ENCODE measurements at places on chromosomes 12 and 14.

- H3K27ac ChIP-seq, result peak overlapping the region; percentile 54
- H3K27me3 ChIP-seq, result no peaks in the 10 kb centered on the region
- H3K4me3 ChIP-seq, result peak overlapping the region; percentile 71
Observed at GRCh38 chr12:1204581-1205121, 213.6 kb downstream of the ERC1 start.

GRCh38 chr14:95979339-95980042 lies 59.7 kb upstream of the C14orf132 start:
- no peak overlapping the region for H3K27ac ChIP-seq

- no peaks in the 10 kb centered on the region for H3K36me3 ChIP-seq
- H3K4me3 ChIP-seq, result no peak overlapping the region
- H3K27ac ChIP-seq, result no peak overlapping the region
- no peak for DNase-seq
- no peaks in the 10 kb centered on the region for H3K4me1 ChIP-seq
- H3K27me3 ChIP-seq, result no peaks in the 10 kb centered on the region
Observed at GRCh38 chr14:77843195-77843594, 43.3 kb downstream of the ADCK1 start.

GRCh38 chr14:87449016-87449415 lies 544.0 kb downstream of the GALC start:
- no peaks in the 10 kb centered on the region for H3K36me3 ChIP-seq
- no peak for DNase-seq
- H3K27ac ChIP-seq, result no peak overlapping the region
- no peak overlapping the region for H3K4me3 ChIP-seq
- H3K4me1 ChIP-seq, result no peaks in the 10 kb centered on the region

DNA sequence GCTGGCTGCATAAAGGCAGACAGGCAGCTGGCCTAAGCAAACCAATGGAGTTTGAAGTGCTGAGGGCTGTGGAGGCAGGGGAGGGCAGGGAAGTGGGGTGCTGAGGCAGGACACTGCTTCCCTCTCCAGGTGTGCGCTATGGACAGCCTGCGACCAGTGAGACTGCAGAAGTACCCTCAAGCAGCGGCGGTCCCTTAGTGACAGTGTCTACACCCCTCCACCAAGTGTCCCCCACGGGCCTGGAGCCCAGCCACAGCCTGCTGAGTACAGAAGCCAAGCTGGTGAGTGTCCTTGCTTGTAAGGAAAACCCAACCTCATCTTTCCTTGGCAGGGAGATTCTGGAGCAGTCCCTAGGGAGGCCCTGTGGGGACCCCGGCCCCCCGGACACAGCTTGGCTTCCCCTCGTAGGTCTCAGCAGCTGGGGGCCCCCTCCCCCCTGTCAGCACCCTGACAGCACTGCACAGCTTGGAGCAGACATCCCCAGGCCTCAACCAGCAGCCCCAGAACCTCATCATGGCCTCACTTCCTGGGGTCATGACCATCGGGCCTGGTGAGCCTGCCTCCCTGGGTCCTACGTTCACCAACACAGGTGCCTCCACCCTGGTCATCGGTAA lies 17.9 kb downstream of the HNF1A start:
- H3K4me3 ChIP-seq, result no peak overlapping the region
- no peak overlapping the region for H3K27ac ChIP-seq
- no peaks in the 10 kb centered on the region for H3K4me1 ChIP-seq
- no peaks in the 10 kb centered on the region for H3K27me3 ChIP-seq
- H3K36me3 ChIP-seq, result no peaks in the 10 kb centered on the region

DNA sequence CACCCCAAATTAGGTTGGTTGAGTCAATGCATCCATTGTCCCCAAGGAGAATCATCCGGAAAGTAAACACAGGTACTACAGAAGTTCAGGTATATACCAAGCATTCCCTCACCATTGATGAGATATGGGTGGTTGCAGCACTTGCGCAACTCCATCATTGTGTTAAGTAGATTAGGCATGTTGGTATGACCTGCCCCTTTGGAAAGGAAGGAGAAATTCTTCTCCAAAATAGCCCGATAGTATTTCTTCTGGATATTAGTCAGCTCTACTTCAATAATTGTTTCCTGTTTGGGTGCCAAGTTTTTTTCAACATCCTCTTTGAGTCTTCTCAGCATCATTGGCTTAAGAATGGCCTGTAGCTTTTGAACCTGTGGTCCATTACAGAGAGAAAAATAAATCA lies 21.3 kb upstream of the SUPT16H start:
- H3K27me3 ChIP-seq, result no peaks in the 10 kb centered on the region
- DNase-seq, result no peak
- no peak overlapping the region for H3K27ac ChIP-seq
- peaks cover 86% of the 10 kb centered on the region for H3K36me3 ChIP-seq
- no peak overlapping the region for H3K4me3 ChIP-seq

DNA sequence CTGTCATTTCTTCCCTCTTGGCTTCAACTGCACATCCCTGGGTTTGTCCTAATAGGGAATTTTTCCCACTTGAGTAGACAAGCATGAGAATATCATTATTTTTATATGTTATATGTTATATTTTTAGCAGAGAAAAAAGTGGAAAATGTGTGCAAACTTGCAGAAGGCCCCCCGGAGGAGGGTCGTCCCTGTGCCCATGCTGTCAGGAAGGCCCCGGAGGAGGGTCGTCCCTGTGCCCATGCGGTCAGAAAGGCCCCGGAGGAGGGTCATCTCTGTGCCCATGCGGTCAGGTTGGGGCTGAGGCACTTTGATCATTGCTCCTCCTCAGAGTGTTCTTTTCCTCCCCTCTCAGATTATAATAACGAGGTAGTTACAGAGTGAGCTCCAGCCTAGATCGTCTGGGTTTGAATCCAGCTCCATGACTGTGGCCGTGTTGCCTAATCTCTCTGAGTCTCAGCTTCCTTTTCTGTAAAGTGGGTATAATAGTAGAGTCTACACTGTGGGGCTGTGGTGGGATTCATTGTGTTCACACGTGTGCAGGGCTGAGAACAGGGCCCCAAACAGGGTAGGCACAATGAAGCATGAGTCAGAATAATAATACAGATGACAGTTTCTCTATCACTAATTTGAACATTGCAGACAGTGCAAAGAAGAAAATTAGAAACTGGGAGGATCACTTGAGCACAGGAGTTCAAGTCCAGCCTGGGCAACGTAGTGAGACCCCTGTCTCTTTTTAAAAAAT lies 33.4 kb downstream of the ELK3 start:
- H3K36me3 ChIP-seq, result no peaks in the 10 kb centered on the region
- H3K4me3 ChIP-seq, result no peak overlapping the region
- H3K4me1 ChIP-seq, result no peaks in the 10 kb centered on the region
- H3K27ac ChIP-seq, result no peak overlapping the region
- no peaks in the 10 kb centered on the region for H3K27me3 ChIP-seq

DNA sequence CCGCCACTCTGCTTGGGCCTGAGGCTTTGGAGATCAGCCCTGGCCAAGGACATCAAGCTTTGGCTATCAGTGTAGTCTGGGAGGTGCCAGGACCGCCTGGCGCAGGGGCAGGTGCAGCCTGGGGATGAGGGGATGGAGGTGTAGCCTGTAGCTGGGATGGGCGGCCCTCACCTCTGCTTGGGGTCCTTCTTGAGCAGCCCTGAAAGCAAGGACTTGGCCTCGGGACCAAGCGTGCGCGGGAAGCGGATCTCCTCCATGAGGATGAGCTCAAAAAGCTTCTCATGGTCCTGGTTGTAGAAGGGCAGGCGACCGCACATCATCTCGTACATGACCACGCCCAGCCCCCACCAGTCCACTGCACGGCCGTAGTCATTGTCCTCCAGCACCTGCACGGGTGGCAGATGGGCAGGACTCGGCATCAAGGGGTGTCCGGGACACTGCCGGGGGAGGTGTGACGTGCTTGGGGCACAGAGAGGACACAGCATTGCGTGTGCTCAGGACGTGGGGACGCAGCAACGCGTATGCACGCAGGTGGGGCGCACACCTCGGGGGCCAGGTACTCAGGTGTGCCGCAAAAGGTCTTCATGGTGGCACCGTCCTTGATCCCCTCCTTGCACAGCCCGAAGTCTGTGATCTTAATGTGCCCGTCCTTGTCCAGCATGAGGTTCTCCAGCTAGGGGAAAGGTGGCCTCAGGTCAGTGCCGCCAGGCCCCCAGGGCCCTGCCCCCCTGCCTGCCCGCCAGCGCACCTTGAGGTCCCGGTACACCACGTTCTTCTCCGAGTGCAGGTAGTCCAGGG lies 20.0 kb downstream of the SIVA1 start:
- no peak for DNase-seq
- H3K4me3 ChIP-seq, result no peak overlapping the region
- H3K27me3 ChIP-seq, result no peaks in the 10 kb centered on the region
- no peaks in the 10 kb centered on the region for H3K4me1 ChIP-seq
- H3K36me3 ChIP-seq, result no peaks in the 10 kb centered on the region

DNA sequence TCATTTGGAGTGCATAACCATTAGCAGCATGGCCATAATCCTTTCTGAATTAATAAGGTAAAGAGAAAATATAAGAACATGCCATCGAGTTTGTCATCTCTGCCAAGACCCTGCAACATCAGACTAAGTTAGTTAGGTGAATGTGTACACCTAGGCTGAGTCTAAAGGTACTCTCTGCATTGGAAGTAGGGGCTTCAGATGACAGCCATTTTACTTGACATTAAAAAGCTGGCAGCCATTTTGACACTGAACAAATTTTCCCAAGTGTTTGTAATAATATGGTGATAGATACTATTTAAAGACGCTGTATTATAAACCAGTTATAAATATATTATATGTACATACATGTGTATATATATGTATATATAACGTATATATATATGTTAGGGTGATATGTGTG lies 79.0 kb downstream of the SUDS3 start:
- no peak overlapping the region for H3K27ac ChIP-seq
- no peaks in the 10 kb centered on the region for H3K36me3 ChIP-seq
- H3K27me3 ChIP-seq, result no peaks in the 10 kb centered on the region
- H3K4me1 ChIP-seq, result no peaks in the 10 kb centered on the region

DNA sequence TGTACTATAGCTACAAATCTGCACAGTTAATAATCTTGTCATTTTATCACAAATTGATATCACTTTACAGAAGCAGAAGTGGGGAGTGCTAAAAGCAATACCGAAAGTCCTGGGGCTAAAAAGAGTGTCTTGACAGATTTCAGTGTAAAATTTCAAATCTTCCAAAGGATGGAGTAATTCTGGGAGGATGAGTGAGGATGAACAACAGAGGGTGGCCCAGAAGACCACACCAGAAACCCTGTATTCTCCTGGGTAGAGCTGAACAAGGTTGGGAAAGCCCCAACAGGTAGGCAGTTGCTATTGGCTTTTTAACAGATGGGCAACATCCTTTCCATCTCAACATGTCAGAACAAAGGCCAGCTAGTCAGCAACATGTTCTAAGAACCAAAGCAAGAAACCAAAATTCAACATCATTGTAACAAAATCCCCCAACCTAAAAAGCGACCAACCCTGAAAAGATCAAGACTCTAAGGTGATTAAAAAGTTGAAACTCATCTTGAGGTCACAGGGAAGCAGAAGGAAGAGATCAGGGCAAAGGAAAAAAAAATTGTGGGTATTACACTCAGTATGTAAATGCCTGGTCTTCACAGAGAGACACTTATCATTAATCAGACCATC lies 38.8 kb downstream of the CBX5 start:
- no peak for DNase-seq
- no peak overlapping the region for H3K27ac ChIP-seq
- H3K4me1 ChIP-seq, result no peaks in the 10 kb centered on the region
- H3K27me3 ChIP-seq, result no peaks in the 10 kb centered on the region
- peaks cover 19% of the 10 kb centered on the region for H3K36me3 ChIP-seq

DNA sequence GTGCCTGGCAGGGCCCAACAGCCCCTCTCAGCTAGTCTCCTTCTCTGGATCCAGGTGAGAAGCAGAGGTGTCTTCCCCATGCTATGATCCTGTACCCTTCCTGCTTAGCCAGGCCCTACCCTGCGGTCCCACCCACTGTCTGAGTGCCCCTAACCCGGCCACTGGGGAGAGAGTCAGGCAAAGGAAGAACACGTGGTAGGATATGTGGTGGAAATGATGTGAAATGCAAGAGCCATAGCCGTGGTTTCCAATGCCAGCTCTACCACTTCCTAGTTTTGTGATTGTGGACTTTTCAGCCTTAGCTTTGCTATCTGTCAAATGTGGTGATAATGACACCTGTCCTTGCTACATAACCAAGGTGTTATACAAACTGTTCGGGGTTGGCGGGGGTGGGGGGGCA lies 15.8 kb downstream of the KRT2 start:
- no peak overlapping the region for H3K4me3 ChIP-seq
- no peak for DNase-seq
- no peaks in the 10 kb centered on the region for H3K36me3 ChIP-seq

DNA sequence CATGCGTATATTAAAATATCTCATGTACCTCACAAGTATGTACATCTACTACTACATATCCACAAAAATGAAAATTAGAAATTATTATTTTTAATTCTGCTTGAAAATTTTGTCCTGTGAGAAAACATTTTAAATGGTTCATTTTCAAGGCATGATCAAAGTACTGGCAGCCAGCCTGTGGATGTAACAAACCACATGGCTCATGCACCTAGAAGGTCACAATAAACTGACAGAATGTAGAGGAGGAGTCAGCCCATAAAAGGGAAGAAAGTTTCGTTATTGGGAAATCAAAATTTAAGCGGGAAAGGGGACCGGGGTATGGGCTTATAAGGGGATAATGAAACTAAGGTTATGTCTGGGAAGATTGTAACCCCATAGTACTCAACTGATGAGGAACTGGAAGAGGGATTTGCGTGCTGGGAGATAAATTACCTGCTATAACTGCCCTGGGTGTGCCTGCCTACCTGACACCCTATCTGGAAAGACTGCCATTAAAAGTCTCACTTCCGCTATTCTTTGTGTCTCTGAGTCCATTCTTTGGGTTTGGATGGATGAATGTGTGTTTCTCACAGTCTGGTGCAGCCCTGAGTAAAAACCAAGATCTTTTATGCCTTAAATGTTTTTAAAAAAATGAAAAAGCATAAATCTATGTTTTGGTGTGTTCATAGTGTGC lies 62.2 kb upstream of the PCED1B start:
- DNase-seq, result no peak
- H3K4me1 ChIP-seq, result no peaks in the 10 kb centered on the region
- peaks cover 4% of the 10 kb centered on the region for H3K27me3 ChIP-seq
- H3K36me3 ChIP-seq, result no peaks in the 10 kb centered on the region
- no peak overlapping the region for H3K4me3 ChIP-seq
- H3K27ac ChIP-seq, result no peak overlapping the region

DNA sequence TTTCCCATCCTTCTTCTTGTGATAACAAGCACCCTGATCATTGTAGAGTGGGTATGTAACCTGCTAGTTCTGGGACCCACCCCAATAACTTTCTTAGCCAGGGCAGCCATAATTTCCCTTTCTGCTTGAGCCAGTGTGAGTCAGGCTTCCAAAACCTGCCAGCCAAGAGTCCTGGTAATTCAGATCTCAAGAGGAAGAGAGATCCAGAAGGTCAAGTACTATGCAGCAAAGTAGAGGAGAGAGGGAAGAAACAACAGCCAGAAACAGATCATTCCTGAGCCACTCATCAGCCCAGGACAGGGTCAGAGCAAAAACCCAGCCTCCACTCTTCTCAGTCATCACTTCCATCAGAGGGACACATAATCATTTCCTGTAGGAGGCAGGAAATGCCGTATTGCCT lies 182.0 kb downstream of the DICER1 start:
- no peaks in the 10 kb centered on the region for H3K4me1 ChIP-seq
- H3K27ac ChIP-seq, result no peak overlapping the region
- DNase-seq, result no peak
- H3K27me3 ChIP-seq, result no peaks in the 10 kb centered on the region

- H3K36me3 ChIP-seq, result peaks cover 40% of the 10 kb centered on the region
- peaks cover 67% of the 10 kb centered on the region for H3K4me1 ChIP-seq
- peak overlapping the region; percentile 19 for H3K27ac ChIP-seq
- peak overlapping the region; percentile 96 for H3K4me3 ChIP-seq
- H3K27me3 ChIP-seq, result no peaks in the 10 kb centered on the region
Observed at GRCh38 chr12:56722832-56723231, 2.3 kb downstream of the NACA start.

GRCh38 chr12:50924131-50924438 lies 28.3 kb upstream of the HIGD1C start:
- H3K4me1 ChIP-seq, result peaks cover 15% of the 10 kb centered on the region
- H3K4me3 ChIP-seq, result peak overlapping the region; percentile 42
- no peak for DNase-seq
- H3K27ac ChIP-seq, result peak overlapping the region; percentile 48
- no peaks in the 10 kb centered on the region for H3K36me3 ChIP-seq
